ENCODE measurements at places on chromosomes 2 and 18. TPM values are rescaled to one million over a fixed set of nuclear protein-coding genes. Genes with fewer than 3 reads are reported as not detected.

The CD226 gene
- total RNA-seq = 0.22 TPM

The CD207 gene
- not detected for total RNA-seq

The GRB14 gene
- 15.5 TPM for total RNA-seq

The PLEK gene
- 4.4 TPM for total RNA-seq

The SMYD1 gene
- 179 TPM for total RNA-seq

The RNU2-63P gene
- total RNA-seq = not detected

The TMEFF2 gene
- not detected for total RNA-seq

The AGAP1 gene
- 17.2 TPM for total RNA-seq

DNA sequence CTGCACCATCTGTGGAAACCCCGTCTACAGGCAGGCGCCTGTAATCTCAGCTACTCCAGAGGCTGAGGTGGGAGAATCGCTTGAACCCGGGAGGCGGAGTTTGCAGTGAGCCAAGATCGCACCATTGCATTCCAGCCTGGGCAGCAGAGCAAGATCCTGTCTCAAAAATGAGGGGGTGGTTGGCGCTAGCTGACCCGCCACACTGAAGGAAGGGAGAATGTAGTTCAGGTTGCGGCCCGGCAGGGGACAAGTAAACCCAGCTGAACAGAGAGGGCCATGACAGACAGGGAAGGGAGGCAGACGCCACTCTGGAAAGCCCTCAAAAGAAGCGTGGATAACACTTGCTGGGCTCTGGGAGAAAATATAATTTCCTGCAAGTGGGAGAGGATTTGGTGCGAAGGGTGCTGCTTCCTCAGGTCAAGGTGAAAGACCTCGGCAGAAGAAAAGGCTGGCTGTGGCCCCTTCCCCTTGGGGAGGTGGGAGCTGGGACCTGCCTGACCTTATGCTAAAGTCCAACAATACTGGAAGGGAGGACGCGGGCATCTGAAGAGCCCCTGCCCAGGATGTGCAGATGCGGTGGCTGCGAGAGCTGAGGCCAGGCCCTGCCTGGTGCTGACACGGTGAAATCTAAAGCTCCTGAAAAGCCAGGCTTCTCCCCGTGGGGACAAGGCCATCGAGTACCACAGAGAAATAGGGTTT lies 3.7 kb upstream of the SFT2D3 start:
- DNase-seq = no peak
- no peak overlapping the region for H3K27ac ChIP-seq
- H3K27me3 ChIP-seq = no peaks in the 10 kb centered on the region
- no peaks in the 10 kb centered on the region for H3K36me3 ChIP-seq
- no peak overlapping the region for H3K4me3 ChIP-seq

- no peak overlapping the region for H3K27ac ChIP-seq
- H3K4me3 ChIP-seq = no peak overlapping the region
- no peaks in the 10 kb centered on the region for H3K27me3 ChIP-seq
- H3K36me3 ChIP-seq = no peaks in the 10 kb centered on the region
- DNase-seq = no peak
These were observed 89.9 kb downstream of the RHOB start for GRCh38 chr2:20536619-20537422.

DNA sequence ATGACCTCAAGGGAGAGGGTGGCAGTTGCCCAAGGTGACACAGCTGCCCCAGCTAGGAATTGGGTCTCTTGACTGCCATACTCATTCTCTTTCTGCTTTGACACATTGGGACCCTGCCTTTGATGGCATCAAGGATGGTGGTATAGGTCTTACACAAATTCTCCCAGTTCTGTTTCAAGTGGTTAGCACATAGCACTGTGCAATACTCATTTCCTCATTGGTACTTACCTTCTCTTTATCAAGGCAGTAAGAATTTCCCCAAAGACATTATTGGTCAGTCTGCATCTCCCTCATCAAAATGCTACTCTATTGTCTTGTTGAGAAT lies 35.9 kb upstream of the CCDC93 start:
- no peaks in the 10 kb centered on the region for H3K36me3 ChIP-seq
- H3K4me1 ChIP-seq = no peaks in the 10 kb centered on the region
- no peaks in the 10 kb centered on the region for H3K27me3 ChIP-seq

- H3K27ac ChIP-seq = no peak overlapping the region
- no peaks in the 10 kb centered on the region for H3K27me3 ChIP-seq
- no peak for DNase-seq
- no peaks in the 10 kb centered on the region for H3K4me1 ChIP-seq
- H3K36me3 ChIP-seq = peaks cover 26% of the 10 kb centered on the region
- no peak overlapping the region for H3K4me3 ChIP-seq
These were observed 62.2 kb downstream of the PTRHD1 start for GRCh38 chr2:24731040-24731439.

DNA sequence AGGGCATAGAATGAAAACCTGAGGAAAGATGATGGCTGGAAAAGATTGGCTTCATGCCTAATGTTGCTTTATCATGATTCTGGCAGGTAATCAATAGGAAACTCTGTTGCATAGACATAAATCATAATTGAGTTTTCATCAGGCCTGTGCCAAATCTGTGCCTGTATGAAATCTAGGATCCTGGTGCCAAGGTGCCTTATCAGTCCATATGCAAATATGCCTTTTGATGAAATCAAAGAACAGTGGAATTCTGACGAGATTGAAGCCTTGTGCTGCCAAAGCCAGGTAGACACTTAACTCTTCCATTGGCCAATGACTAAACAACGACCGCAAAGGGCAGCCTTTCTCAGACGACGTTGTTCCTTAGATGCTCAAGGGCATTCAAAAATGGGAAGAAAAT lies 170.0 kb upstream of the CRIM1 start:
- H3K4me3 ChIP-seq = no peak overlapping the region
- H3K36me3 ChIP-seq = no peaks in the 10 kb centered on the region
- no peak for DNase-seq
- H3K27me3 ChIP-seq = no peaks in the 10 kb centered on the region

DNA sequence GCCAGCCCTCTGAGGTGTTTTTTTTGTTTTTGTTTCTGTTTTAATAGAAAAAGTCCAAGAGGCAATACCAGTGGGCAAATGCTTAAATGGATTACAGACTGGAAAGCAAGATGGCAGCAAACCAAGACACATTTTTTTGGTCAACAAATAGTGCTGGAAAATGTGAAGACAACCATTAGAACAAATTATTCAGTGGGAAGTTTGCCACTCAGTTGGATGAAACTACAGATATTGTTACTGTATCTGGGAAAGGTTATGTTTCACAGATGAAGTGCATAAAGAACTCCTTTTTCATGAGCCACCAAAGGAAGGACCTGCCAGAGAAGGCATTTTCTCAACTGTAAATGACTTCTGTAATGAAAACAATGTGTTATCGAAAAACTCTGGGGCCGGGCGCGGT lies 93.0 kb upstream of the ODC1 start:
- DNase-seq = no peak
- H3K4me1 ChIP-seq = no peaks in the 10 kb centered on the region
- H3K36me3 ChIP-seq = no peaks in the 10 kb centered on the region

DNA sequence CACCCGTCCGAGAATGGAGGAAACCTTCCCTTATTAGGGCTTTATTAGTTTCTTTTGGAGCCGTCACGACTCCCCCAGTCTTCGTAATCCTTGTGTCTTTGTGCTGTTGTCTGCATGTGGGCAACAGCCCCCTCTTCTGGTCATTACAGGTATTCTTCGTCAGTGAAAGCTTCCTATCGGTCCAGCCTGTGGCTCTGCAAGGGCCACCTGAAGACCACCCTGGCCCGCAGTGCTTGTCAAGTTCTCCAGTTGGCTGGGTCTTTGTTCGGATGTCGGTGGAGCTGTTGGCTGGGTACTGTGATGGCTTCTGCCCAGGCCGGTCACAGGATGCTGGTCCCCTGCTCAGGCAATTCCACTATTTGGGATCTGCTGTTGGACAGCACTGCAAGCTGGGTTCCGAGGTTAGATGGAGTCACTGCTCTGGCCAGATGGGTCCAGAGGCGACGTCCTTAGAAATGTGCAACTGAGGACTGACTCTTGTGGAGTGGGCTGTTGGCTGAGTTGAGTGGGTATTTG lies 19.2 kb downstream of the E2F6 start:
- H3K4me1 ChIP-seq = no peaks in the 10 kb centered on the region
- H3K36me3 ChIP-seq = peaks cover 57% of the 10 kb centered on the region
- H3K27me3 ChIP-seq = no peaks in the 10 kb centered on the region
- H3K4me3 ChIP-seq = no peak overlapping the region
- peak; percentile 68 for DNase-seq

GRCh38 chr2:165055082-165055851 lies 99.9 kb upstream of the SLC38A11 start:
- no peaks in the 10 kb centered on the region for H3K4me1 ChIP-seq
- no peaks in the 10 kb centered on the region for H3K27me3 ChIP-seq
- DNase-seq = no peak
- no peaks in the 10 kb centered on the region for H3K36me3 ChIP-seq
- peak overlapping the region; percentile 23 for H3K27ac ChIP-seq

- H3K4me1 ChIP-seq = no peaks in the 10 kb centered on the region
- no peak overlapping the region for H3K27ac ChIP-seq
- DNase-seq = no peak
- no peak overlapping the region for H3K4me3 ChIP-seq
These were observed 29.8 kb downstream of the RNMT start for GRCh38 chr18:13756261-13756660.

- H3K4me1 ChIP-seq = no peaks in the 10 kb centered on the region
- no peaks in the 10 kb centered on the region for H3K27me3 ChIP-seq
- H3K36me3 ChIP-seq = peaks cover 15% of the 10 kb centered on the region
- no peak for DNase-seq
These were observed 30.8 kb downstream of the TWSG1 start for GRCh38 chr18:9365406-9365805.

- no peak overlapping the region for H3K4me3 ChIP-seq
- DNase-seq = no peak
- no peaks in the 10 kb centered on the region for H3K27me3 ChIP-seq
- no peaks in the 10 kb centered on the region for H3K36me3 ChIP-seq
- no peaks in the 10 kb centered on the region for H3K4me1 ChIP-seq
These were observed 172.1 kb downstream of the ANKRD44 start for GRCh38 chr2:197138506-197138905.

DNA sequence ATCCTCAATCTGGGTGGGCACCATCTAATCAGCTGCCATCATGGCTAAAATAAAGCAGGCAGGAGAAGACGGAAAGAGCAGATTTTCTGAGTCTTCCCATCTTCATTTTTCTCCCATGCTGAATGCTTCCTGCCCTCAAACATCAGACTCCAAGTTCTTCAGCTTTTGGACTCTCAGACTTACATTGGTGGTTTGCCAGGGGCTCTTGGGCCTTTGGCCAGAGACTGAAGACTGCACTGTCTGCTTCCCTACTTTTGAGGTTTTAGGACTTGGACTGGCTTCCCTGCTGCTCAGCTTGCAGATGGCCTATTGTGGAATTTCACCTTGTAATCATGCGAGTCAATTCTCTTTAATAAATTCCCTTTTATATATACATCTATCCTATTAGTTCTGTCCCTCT lies 36.6 kb downstream of the DIPK1C start:
- no peak overlapping the region for H3K4me3 ChIP-seq
- H3K27me3 ChIP-seq = no peaks in the 10 kb centered on the region
- DNase-seq = no peak
- H3K27ac ChIP-seq = no peak overlapping the region
- H3K36me3 ChIP-seq = no peaks in the 10 kb centered on the region
- no peaks in the 10 kb centered on the region for H3K4me1 ChIP-seq

- no peak for DNase-seq
- H3K4me3 ChIP-seq = no peak overlapping the region
- H3K36me3 ChIP-seq = no peaks in the 10 kb centered on the region
- no peak overlapping the region for H3K27ac ChIP-seq
- no peaks in the 10 kb centered on the region for H3K27me3 ChIP-seq
These were observed 192.4 kb upstream of the LRP1B start for GRCh38 chr2:142323206-142323605.

DNA sequence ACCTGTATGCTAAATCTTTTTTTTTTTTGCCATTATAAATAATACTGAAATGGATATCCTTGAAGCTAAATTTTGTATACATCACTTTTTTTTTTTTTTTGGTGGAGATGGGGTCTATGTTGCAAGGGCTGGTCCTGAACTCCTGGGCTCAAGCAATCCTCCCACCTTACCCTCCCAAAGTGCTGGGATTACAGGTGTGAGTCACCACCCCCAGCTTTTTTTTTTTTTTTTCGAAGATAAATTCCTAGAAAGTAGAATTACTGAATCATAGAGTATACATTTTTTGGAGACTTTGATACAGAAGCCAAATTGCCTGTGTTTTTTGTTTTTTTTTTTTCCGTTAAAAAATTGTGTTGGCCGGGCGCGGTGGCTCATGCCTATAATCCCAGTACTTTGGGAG lies 51.0 kb upstream of the MCFD2 start:
- H3K36me3 ChIP-seq = no peaks in the 10 kb centered on the region
- no peaks in the 10 kb centered on the region for H3K4me1 ChIP-seq
- H3K27me3 ChIP-seq = no peaks in the 10 kb centered on the region

DNA sequence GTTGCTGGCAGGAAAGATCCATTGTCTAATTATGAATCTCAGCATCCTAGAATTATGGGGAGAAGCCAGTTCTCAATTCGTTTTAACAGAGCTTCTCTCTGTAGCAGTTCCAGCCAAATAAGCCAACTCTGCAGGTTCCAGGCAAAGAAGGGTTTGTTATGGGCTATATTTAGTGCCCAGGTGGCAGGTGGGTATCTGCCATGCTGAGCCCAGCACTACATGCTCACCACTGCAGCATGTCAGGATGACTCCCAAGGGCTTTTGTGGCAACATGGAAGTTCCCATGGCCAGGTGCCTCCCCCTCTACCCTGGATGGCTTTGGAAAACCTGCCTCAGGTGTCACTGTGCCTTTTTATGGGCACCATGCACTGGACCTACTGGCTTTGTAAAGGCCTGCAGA lies 137.7 kb upstream of the MSH6 start:
- no peaks in the 10 kb centered on the region for H3K27me3 ChIP-seq
- no peak overlapping the region for H3K4me3 ChIP-seq
- no peak for DNase-seq
- no peaks in the 10 kb centered on the region for H3K4me1 ChIP-seq
- H3K27ac ChIP-seq = no peak overlapping the region
- H3K36me3 ChIP-seq = no peaks in the 10 kb centered on the region

DNA sequence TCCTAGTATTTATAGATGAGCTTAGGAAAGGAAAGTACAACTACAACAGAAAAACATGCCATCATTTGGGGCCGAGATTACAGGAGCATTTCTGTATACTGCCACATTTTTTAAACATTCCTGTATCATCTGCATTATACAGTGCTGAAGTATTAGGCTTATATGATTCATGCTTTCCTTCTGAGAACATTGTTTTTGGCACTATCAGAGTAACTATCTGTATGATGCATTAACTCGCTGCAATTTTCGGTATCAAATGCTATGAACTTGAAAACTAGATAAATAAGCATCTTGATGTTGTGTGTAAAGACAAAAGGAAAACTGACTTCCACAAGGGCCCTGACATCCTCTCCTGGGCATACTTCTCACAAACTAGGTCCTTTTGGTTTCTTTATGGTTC lies 102.0 kb downstream of the RIT2 start:
- no peak for DNase-seq
- H3K27me3 ChIP-seq = no peaks in the 10 kb centered on the region
- no peaks in the 10 kb centered on the region for H3K4me1 ChIP-seq
